ENCODE measurements at places on chromosomes 13 and 19.

DNA sequence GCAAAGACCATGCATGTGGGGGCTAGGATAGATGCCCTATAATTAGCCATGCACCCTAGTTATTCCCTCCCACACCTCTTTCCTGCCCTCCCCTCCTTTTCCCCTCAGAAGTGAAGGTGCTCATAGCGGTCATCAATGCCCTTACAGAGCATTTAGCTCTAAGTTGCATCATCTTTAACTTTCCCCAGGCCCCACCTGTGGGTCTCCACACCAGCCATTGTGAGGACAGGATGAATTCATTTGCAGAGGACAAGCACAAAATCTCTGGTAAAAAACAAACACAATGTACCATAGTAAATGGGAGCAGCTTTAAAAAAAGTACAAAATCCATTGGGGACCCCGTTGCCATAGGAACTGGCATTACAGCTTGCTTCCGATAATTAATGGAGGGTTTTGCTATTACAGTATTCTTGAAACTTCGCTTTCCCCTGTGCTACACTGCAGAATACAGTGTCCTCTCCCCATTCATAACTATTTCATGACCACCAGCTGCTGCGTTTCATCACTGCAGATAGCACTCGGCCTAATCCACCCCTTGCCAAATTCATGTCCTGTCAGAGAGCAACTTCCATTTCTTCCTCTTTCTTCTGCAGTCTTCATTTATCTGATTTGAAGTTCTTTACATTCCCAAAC, 110.5 kb downstream of the ZDHHC20 start:
- no peak for DNase-seq

DNA sequence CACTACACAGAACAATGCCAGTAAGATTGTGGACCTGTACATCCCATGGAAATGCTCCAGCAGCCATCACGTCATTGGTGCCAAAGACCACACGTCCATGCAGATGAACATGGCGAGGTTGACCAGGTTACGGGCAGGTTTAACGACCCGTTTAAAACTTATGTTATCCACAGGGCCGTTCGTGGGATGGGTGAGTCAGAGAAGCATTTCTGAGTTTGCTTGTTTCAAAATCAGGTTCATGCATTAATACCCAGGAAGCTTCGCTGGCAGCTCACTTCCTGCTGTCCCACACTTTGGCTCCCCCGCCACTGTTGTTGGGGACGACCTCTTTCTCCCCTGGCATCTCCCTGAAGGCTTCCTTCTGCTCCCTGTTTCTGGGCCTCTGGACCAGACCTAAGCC, 194.1 kb downstream of the USP12 start:
- no peak for DNase-seq

- DNase-seq: no peak
These were observed 1.1 kb downstream of the SLITRK1 start for GRCh38 chr13:83881140-83881684.

GRCh38 chr13:101925731-101926130, 473.3 kb downstream of the ITGBL1 start:
- DNase-seq: no peak

GRCh38 chr13:95447814-95448213, 104.7 kb upstream of the CLDN10 start:
- DNase-seq: no peak

DNA sequence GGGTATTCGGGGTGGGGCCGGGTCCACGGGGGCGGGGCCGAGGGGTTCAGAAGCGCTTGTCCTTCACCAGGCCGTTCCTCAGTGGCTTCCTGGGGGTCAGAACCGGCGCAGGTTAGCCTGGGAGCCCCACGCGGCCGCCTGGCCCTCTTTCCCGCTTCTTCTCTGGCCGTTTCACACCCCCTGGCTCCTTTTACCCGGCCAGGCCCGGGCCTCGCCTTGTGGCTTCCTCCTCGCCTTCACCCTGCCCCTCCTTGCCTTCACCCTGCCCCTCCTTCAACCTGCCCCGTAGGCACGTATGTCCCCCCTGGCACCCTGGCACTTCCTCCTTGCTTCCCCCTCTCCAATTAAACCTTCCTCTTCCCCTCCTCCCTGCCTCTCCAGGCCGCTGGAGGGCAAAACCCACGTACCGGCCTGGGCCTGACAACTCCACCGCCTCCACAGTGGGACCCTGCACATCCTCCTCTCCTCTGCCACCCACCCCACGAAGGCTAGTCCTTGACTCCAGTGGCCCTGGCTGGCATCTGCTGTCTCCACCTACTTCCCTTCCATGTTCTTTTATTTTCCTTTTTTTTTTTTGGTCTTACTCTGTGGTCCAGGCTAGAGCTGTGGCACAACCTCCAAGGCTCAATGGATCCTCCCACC, 25.3 kb downstream of the CERS1 start:
- DNase-seq: no peak
